Activated naive CD4-positive, alpha-beta T cell treated with anti-CD3 and anti-CD28 coated beads, Interleukin-2, amount 50 U/mL, for 16 hours (primary cell): ENCODE measurements at places on chromosomes 16 and 17.

- DNase-seq: no peak
Observed at GRCh38 chr16:66278604-66279262, 87.8 kb upstream of the CDH5 start.

DNA sequence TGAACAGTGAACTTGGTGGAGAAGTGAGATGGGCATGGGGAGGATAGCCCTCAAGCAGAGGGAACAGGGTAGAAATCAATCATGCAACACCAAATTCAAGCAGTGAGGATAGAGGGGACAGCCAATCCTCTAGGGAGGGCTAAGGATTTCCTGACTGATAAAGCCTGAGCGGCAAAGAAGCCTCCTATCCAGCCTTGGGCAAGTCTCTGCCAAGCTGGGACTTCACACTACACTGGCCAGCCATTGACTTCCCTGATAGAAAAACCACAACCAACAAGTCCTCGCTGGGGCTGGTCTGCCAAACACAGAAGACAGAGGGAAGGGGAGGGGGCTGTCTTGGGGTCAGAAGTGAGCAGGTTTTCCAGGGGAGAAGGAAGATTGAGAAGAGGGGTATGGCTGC, 2.5 kb upstream of the FBXL19 start:
- DNase-seq: no peak

DNA sequence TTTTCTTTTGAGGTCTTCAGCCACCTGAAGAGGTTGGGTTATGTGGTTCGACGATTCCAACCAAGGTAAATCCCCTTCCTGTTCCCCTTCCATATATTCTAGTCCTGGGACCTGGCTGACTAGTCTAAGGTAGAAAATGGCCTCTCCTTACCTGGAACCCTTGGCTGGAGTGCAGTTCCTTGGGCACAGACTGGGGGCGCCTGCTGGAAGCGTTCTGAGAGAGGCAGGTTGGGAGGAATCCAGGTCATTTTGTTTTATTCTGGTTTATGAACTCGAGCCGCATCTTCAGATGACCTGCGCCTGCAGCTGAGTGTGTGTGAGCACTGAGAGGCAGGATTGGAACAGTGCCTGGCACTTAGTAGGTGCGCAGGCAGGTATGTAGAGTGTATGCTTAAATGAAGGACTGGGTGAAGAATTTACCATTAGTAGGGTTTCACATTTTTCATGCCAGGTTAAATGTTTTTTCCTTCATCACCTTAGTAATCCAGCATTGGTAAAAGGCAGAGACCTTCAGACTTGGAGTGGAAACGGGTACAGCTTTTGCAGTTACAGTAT, 2.7 kb downstream of the TSEN54 start:
- DNase-seq: no peak

GRCh38 chr17:72115781-72116525, 4.9 kb upstream of the SOX9 start:
- no peak for DNase-seq
